ENCODE measurements at places on chromosomes 13 and 19.

- DNase-seq, result peak; percentile 20
Measured at GRCh38 chr19:34639491-34640085, 37.4 kb downstream of the SCGB2B2 start.

GRCh38 chr13:110726726-110727125 lies 13.2 kb downstream of the ING1 start:
- DNase-seq, result no peak

- no peak for DNase-seq
Measured at GRCh38 chr13:94216476-94216875, 263.0 kb downstream of the DCT start.

DNA sequence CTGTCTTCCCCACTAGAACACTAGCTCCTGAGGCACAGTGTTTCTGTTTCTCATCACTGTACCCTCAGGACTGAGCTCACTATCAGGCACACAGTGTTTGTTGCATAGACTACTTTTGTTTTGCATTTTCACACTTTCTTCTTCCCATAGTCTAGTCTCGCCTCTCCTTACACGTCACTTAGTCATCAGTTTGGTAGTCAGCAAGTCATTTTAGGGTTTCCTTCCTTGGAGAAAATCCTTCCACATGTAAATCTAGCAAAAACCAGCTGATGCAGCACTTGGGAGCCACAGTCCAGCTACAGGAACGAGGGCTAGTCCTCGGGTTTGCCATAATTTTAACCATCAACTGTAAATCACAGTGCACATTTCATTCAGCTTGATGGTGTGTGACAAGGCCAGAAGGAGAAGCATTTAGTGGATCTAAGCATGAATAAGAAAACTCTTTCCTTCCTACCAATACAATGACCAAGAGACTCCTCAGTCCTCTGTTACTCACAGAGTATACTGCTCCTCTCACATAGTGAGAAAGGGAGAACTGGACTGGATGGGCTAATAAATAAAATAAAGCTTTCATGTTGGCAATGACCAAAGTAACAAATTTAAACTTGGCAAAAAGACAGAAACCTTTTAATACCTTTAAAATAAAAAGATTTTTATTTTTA lies 221.0 kb downstream of the KLF12 start:
- DNase-seq, result no peak

- DNase-seq, result no peak
Measured at GRCh38 chr13:39012608-39013007, 22.0 kb upstream of the STOML3 start.

- peak; percentile 4 for DNase-seq
Measured at GRCh38 chr19:33231511-33231910, 5.9 kb upstream of the SLC7A10 start.

GRCh38 chr13:95067303-95067702 lies 233.9 kb downstream of the ABCC4 start:
- DNase-seq, result no peak

All from AG04450 (cell line).